ENCODE measurements at places on chromosomes 3 and 15. TPM values are rescaled to one million over a fixed set of nuclear protein-coding genes. Genes with fewer than 3 reads are reported as not detected.

Gene HHATL
- total RNA-seq = 0.29 TPM

Gene TAMM41
- total RNA-seq = 6.1 TPM

Gene ZNF654
- total RNA-seq = 6.3 TPM

Gene PRR23B
- total RNA-seq = not detected

Gene ROPN1
- not detected for total RNA-seq

Gene FOXB1
- total RNA-seq = not detected

Gene SCN5A
- not detected for total RNA-seq

Gene GOLGA8T
- 0.29 TPM for total RNA-seq

Gene SNUPN
- 19.4 TPM for total RNA-seq

Gene CLSTN2
- 3.2 TPM for total RNA-seq

Gene FBXO40
- total RNA-seq = not detected

Gene COLQ
- 0.55 TPM for total RNA-seq
